ENCODE measurements at places on chromosomes 2 and 18.

DNA sequence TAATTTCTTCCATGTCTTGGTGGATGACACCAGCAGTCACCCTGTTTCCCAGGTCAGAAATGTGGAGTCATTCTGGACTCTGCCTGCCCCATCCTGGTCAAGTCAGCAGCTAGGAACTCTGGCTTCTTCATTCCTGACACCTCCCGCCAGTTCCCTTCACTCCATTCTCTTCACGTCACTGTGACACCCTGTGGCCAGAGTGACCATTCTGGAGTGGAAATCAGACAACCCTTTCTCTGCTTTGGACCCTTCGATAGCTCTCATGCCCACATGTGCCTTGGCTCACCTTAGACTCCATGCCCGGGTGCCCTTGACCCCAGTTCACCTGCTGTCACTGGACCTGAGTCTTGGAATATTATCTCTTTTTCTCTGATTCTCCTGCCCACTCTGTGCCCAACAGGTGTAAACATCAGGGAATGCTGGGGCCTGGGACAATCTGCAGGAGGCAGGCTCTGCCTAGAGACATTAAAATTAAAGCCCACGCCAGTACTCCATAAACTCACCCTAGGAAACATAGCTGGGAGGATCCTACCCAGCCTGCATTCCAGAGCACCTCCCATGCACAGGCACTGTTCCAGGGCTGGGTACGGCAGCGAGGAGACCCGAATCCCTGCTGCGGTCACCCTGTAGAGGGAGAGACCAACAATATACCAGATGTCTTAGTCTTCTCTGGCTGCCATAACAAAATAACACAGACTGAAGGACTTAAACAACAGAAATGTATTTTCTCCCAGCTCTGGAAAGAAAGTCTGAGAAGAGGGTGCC, 41.1 kb upstream of the FAHD2A start:
- DNase-seq, result no peak

- no peak for DNase-seq
Observed at GRCh38 chr18:76679945-76680344, 142.4 kb upstream of the ZNF236 start.

GRCh38 chr2:29233428-29233827, 118.2 kb downstream of the CLIP4 start:
- no peak for DNase-seq

GRCh38 chr2:39511605-39512433, 74.7 kb upstream of the MAP4K3 start:
- DNase-seq, result no peak

DNA sequence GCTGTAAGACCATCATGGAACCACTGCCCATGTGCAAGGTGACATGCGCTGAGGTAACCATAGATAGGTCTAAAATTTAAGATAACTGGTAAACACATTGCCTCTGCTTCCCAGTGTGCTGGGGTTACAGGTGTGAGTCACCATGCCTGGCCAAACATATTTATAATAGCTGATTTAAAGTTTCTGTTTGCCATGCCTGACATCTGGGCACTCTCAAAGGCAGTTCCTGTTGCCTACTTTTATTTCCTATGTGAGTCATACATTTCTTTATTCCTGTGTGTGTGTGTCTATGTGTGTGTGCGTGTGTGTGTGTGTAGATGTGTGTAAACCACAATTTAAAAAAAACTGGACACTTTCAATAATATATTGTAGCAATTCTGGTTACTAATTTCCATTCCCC, 415.2 kb upstream of the NETO1 start:
- no peak for DNase-seq

GRCh38 chr2:113234721-113235346, 43.9 kb downstream of the PAX8 start:
- DNase-seq, result no peak

DNA sequence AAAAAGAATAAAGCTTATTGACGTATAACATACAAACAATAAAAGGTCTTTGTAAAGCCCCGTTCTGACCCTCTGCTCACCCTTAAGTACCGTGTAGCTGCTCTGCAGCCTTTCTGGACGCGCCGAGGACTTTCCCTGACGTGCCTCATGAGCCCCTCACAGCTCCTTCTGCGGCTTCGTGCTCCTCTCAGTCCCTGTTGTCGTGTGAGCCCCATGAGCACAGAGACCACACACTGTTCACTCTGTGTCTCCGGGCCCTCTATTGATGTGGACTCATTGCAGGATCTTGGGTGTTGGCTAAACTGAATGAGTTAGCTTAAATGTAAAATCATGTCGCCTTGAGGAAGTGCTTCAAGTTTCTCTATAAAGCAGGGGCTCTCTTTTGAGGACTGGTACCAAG, 43.6 kb upstream of the INHBB start:
- DNase-seq, result no peak

- DNase-seq, result no peak
Observed at GRCh38 chr18:44895176-44895798, 214.6 kb downstream of the SETBP1 start.
